ENCODE measurements at places on chromosomes 16 and 17.

- no peak for DNase-seq
Observed at GRCh38 chr17:19017401-19017800, 12.8 kb upstream of the FAM83G start.

DNA sequence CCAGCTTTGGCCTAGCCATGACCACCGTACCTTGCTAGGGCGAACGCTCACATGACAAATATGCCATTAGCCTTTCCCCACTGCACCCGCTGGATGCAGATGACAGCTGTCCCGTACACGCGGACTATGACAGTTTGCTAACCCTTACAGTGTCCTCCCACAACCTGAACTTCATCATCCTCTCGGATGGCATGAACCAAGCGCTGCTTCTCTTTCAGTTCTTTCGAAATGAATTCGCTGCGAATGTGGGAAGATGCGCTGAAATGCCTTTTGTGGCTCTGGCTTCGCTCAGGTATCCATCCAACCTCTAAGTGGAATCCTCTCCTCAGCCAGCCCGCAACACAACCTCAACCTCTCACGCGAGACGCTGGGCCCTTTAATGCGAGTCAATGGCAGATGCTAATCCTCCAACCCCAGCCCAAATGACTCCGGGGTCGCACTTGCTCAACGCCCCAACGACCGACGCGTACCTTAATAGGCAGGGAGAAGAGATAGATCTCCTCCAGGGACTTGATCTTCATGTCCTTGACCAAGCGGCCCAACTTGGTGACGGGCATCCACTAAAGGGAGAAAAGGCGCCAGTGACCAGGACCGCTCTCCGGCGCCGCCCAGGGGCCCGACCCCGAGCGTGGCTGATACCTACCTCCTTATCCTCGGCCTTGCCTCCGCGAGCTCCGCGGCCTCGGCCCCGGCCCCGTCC, 670 bp downstream of the RPS2 start:
- DNase-seq, result peak; percentile 41

DNA sequence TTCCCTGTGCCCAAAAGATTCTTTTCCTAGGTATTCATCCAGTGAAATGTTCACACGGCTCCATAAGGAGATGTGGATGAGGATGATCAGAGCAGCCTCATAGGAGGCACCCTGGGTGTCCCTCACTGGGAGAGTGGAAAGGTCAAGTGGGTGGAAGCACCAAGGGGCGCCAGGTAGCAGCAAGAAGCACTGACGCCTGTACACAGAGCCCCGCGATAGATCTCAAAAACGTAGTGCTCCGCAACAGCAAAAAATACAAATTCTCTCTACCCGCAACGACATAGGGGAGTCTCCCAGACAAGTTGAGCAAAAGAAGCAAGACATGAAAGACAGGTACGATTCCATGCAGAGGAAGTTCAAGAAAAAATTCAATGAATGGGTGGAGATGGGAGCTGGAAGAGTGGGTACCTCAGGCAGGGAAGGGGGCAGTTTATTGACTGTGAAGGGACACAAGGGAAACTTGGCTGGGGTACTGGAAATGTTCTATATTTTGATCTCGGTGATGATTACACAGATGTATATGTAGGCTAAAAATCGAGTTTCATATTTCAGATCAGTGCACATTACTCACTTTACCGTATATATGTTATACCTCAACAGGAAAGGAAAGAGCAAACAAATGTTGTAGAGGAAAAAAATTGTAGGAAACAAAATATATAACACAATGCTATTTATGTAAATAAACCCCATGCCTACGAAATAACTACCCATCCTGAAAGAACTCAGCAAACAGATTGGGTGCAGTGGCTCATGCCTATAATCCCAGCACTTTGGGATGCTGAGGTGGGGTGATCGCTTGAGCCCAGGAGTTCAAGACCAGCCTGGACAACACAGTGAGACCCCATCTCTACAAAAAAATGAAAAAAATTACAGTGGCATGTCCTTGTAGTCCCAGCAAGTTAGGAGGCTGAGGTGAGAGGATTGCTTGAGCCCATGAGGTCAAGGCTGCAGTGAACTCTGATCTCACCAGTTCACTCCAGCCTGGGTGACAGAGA, 17.8 kb upstream of the ETV4 start:
- no peak for DNase-seq

DNA sequence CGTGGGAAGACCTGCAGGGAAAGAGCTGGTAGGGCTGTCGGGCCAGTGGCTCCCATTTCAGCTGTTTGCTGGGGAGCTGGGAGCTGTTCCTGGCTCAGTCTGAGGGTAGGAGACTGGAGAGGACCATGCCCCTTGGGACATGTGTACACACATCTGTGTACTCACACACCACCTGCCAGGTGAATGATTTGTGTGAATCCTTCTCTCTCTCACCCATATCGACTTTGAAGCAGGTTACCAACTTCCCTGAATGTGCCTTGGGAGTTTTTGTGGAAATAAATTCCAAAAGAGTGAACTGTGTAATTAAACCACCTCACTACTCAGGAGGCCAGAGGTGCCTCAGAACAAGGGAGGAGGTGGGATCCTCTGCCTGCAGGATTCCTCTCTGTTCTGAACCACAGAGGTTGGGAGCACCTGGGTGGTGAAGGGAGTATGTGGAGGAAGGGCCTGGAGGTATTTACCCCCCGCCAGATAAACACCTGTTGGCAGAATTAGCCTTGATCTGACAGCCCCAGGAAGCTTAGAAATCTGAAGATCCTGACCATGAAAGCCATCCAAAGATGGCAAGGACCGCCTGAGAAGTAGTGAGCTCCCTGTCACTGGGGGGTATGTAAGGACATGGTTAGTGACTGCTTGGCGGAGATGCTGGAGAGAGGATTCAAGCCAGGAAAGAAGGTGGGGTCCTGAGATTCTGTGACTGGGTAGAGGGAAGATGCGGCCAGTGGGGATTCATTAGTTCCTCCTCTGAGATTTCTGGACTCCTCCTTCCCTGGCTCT, 3.3 kb downstream of the ABCC3 start:
- DNase-seq, result no peak

GRCh38 chr16:82756283-82756599, 129.5 kb downstream of the CDH13 start:
- DNase-seq, result no peak

- DNase-seq, result no peak
Observed at GRCh38 chr17:28744972-28745785, 1.4 kb downstream of the TRAF4 start.

Data from CD4-positive, alpha-beta T cell treated with Interleukin-2 at 100 ng/mL for 4 hours (primary cell).